ENCODE measurements at places on chromosomes 11 and 22. TPM values are rescaled to one million over a fixed set of nuclear protein-coding genes. Genes with fewer than 3 reads are reported as not detected.
A peak's percentile ranks its signal among the peaks of the same experiment; 100 is the strongest.

- no peak for DNase-seq
Observed at GRCh38 chr22:33921525-33922348, 1.5 kb upstream of the LARGE1 start.

DNA sequence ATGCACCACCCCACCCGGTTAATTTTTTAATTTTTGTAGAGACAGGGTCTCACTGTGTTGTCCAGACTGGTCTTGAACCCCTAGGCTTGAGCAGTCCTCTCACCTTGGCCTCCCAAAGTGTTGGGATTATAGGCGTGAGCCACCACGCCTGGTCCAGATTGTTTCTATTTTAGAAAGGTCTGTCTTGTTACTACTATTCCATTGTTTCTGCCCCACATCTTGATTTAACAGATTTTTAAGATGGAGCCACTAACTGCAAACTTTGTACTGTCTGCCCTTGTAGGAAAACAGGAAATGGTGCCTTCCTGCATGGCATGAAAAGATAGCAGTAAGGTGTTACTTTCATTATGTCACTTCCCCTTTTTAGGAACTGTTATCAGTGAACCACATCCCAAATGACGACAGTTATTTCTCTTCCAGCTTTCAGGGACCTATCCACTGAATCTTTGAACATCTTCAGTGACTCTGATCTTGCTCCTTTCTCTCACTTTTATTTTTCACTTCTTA, 23.2 kb downstream of the TAF1D start:
- DNase-seq, result no peak

GRCh38 chr11:26333906-26334305, 2.0 kb downstream of the ANO3 start:
- no peak for DNase-seq

GRCh38 chr11:1163911-1164735, 6.4 kb downstream of the MUC5AC start:
- no peak for DNase-seq

- no peak for DNase-seq
Observed at GRCh38 chr11:66015454-66015881, 3.7 kb downstream of the CST6 start.

- DNase-seq, result no peak
Observed at GRCh38 chr22:44668190-44668885, 33.7 kb upstream of the PRR5 start.

INS gene
- polyA plus RNA-seq, result not detected

- DNase-seq, result no peak
Observed at GRCh38 chr22:37326726-37327125, 44.4 kb downstream of the CYTH4 start.

DNA sequence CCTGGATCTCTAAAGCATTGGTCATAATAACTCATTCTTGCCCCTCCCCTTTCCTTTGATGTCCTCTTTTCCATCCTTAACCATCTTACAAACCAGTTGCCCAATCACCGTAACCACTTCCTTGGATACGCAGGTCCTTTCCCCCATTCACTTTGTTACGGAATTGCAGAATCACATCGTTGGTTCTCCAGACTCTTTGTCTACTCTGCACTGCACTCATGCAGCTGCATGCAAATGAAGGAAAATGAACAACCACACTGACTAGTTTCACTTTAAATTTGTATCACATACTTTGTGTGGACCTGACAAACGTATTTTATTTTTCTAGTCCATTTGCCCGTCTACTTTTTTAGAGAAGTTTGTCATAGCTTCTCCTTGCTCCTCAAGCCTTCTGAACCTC, 69.9 kb downstream of the SLC5A12 start:
- no peak for DNase-seq

FAT3 gene
- 0.53 TPM for polyA plus RNA-seq

DNA sequence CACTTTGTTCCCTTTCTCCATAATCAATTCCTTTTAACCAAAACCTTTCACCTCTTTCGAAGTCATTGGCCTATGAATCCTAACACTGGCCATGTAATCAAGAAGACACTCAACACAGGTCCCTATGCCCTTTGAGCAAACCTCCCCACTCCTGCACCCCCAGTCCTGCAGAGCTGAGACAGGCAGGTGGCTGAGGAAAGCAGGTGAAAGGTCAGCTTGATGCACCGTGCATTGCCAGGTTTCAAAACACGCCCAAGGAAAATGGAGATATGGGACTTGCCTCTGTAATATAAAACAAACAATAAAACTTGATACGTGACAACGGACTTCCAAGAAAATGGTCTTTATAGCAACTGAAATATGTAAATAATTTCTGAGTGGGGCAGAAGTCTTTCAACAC, 10.6 kb downstream of the CPT1A start:
- no peak for DNase-seq

- peak; percentile 37 for DNase-seq
Observed at GRCh38 chr11:58829786-58830185, 14.7 kb downstream of the GLYATL2 start.

SERPIND1 gene
- not detected for polyA plus RNA-seq

- DNase-seq, result no peak
Observed at GRCh38 chr11:108228251-108228650, 5.4 kb downstream of the ATM start.

MIAT gene
- 1.2 TPM for polyA plus RNA-seq

DNA sequence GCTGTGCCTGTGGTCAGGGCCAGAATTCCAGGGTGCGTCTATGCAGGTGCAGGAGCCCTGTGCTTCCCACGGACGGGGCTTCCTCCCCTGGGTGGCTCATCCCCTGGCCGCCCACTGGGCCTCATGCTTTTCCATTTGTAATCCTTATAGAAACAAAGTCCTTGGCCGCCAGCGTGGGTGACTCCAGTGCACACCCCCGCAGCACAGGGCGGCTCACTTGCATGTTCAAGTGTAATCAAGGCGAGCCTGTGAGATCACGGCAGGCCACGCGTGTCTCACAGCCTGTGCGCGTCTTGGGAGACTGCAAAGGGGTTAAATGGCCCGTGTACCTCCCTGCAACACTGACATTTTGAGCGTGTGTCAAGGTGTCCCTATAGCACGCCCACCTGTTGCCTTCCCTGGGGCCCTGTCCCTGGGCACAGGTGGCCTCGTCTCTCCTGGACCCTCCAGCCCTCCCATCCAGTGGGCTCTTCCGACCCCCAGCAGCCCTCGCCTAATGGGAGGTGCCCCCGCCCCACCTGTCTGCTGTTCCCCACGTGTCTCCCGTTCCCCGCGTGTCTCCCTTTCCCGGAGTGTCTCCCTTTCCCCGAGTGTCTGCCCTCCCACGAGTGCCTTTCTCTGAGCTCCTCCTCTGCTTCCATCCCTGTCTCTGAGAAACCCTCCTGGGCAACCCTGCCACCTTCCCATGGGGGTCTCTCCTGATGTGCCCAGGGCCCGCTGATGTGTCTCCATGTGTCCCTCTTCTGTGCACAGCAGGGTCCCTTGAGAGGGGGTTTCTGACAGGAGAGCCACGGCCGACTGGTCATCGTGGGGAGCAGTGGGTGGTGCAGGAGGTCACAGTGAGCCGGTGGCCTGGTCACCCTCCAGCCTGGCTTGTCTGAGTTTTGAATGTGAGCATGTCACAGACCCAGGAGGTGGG, 1215.3 kb downstream of the BRD1 start:
- no peak for DNase-seq

GRCh38 chr22:44625981-44626687, 75.9 kb upstream of the PRR5 start:
- no peak for DNase-seq

IRAG1 gene
- polyA plus RNA-seq, result 82.4 TPM

- no peak for DNase-seq
Observed at GRCh38 chr11:124920870-124921609, 2.0 kb downstream of the HEPN1 start.

GLYATL2 gene
- 0.59 TPM for polyA plus RNA-seq

Data from BJ (cell line).